A549 treated with Hydrocortisone at 1 μM for 4 hours (cell line): ENCODE measurements at places on chromosomes 4 and X. TPM values are rescaled to one million over a fixed set of nuclear protein-coding genes. Genes with fewer than 3 reads are reported as not detected.

Gene ARHGAP36
- not detected in 5 replicates for total RNA-seq

Gene TREX2
- total RNA-seq, result 1.2 to 1.8 TPM (median 1.5 TPM) in 5 replicates

Gene GUCY1A1
- not detected in 5 replicates for total RNA-seq

Gene GPR143
- 0.15 to 0.54 TPM (median 0.23 TPM) in 5 replicates for total RNA-seq

Gene SSX2B
- not detected in 5 replicates for total RNA-seq

Gene OTC
- total RNA-seq, result not detected in 5 replicates

Gene PDLIM5
- 27.5 to 42.3 TPM (median 37.5 TPM) in 5 replicates for total RNA-seq

Gene CTAG1B
- total RNA-seq, result not detected in 5 replicates

Gene HTATSF1
- 48.3 to 72.1 TPM (median 56.5 TPM) in 5 replicates for total RNA-seq

Gene WWC2
- total RNA-seq, result 11.0 to 19.3 TPM (median 17.3 TPM) in 5 replicates

Gene TLR10
- 0.03 TPM in 2 of 5 replicates, not detected in the others for total RNA-seq

Gene DDIT4L
- total RNA-seq, result 0.21 to 0.40 TPM (median 0.25 TPM) in 5 replicates

Gene BCOR
- total RNA-seq, result 22.2 to 35.9 TPM (median 24.4 TPM) in 5 replicates

Gene GLOD5
- total RNA-seq, result not detected in 5 replicates

Gene RASL11B
- total RNA-seq, result 0.07 to 0.10 TPM (median 0.09 TPM) in 4 of 5 replicates, not detected in the other

Gene THAP6
- 4.8 to 6.3 TPM (median 5.2 TPM) in 5 replicates for total RNA-seq

Gene BOD1L1
- 11.3 to 19.7 TPM (median 14.8 TPM) in 5 replicates for total RNA-seq

Gene TMEM164
- total RNA-seq, result 79.3 to 106 TPM (median 91.6 TPM) in 5 replicates

Gene PDGFRA
- total RNA-seq, result 0.24 to 0.75 TPM (median 0.53 TPM) in 5 replicates

Gene FAM241A
- total RNA-seq, result 0.68 to 0.99 TPM (median 0.76 TPM) in 5 replicates

Gene NDST4
- not detected in 5 replicates for total RNA-seq

Gene MAGEE2
- not detected in 5 replicates for total RNA-seq

Gene PRKG2
- total RNA-seq, result 0.37 to 1.1 TPM (median 0.81 TPM) in 5 replicates

Gene AMOT
- total RNA-seq, result 0.03 to 0.05 TPM (median 0.03 TPM) in 3 of 5 replicates, not detected in the others

Gene CTAG2
- total RNA-seq, result not detected in 5 replicates

Gene AMTN
- not detected in 5 replicates for total RNA-seq

Gene PDZD4
- 2.9 to 3.7 TPM (median 3.4 TPM) in 5 replicates for total RNA-seq

Gene NPY2R
- total RNA-seq, result not detected in 5 replicates

Gene CYSLTR1
- total RNA-seq, result not detected in 5 replicates

Gene ZNF185
- 6.9 to 9.0 TPM (median 7.5 TPM) in 5 replicates for total RNA-seq

Gene CT45A6
- not detected in 5 replicates for total RNA-seq

Gene USP27X
- total RNA-seq, result 2.9 to 5.2 TPM (median 4.4 TPM) in 5 replicates
